ENCODE measurements at places on chromosomes 13 and 19.
A peak's percentile ranks its signal among the peaks of the same experiment; 100 is the strongest.

DNA sequence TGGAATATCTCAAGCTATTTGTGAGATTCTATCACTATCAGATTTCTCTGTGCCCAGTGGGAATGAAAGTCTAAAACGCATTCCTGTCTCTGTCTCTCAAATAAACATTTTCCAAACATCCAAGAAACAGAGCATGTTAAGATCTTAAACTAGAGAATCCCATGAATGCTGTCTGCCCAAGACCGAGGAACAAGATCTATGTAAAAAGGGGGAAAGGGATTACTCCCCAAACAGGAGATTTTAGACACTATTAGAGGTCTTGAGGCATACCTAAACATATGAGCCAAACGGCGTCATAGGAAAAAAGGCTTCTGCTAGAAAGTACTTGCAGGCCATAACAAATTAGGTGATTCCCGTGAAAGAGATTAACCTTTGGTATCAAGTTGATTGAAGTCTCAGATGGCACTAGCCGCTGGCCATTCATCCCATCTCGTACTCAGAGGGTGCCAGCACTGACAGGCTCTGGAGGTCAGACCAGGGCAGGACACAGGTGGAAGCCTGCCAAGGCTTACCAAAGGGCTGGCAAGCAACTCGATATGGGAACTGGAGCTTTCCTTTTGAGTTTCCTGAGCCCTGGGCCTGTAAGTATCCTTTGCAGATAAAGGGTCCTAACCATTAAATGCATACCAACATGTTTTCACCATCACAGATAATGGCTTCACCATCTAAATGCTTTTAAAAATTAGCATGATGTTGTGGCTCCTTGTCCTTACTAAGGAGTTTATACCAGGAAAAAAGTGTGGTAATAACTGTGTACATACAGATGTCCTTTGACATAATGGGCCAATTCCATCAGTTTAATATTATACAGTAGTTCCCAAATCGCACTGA is 225.2 kb downstream of the FOXO1 start:
- no peak for DNase-seq

DNA sequence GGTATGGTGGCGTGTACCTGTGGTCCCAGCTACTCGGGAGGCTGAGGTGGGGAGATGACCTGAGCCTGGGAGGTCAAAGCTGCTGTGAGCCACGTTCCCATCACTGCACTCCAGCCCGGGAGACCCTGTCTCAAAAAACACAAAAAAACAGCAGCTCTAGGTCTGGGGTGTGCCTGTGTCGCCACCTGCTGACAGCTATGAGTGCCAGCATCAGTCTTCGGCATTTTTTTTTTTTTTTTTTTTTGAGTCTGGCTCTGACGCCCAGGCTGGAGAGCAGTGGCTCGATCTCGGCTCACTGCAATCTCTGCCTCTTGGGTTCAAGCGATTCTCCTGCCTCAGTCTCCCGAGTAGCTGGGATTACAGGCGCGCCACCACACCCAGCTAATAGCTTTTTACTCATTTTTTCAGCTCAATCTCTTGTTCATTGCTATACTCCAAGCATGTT is 10.1 kb downstream of the AP2S1 start:
- DNase-seq = peak; percentile 66

DNA sequence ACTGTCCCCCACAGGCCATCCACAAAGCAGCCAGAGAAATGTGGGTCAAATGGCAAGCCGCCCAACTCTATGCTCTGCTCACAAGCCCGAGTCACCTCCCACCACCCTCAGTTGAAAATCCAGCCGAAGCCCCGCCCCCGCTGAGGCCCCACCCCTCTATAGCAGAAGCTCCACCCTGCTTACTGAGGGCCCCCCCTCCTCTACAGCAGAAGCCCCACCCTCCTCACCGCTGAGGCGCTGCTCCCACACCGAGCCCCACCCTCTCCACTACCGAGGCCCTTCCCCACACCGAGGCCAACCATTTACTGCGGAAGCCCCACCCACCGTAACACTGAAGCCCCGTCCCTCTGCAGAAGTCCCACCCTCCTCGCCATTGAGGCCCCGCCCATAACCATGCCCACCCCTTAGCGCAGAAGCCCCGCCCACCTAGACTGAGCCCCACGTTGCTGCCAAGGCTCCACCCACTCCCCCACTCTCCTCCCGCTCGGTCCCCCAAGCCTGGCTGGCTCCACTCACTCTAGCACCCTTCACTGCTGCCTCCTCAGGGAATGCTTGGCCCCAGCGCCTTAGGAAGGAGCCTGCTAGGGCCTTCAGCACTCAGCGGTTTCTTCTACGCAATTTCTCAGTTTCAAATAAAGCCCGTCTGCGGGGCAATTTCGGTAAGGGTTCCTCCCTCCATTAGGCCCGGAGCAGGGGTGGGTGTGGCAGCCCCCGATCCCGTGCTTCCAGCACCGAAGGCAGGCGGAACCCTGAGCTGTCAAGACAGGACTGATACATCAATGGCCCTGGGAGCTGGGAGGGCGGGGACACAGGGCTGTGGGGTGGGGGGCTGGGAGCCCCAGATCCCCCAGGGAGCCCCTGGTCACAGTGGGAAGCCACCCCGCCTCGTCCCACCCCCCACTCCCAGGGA is 9.0 kb upstream of the MYDGF start:
- DNase-seq = no peak

- no peak for DNase-seq
Observed at GRCh38 chr19:2345076-2345475, 15.0 kb upstream of the TMPRSS9 start.

DNA sequence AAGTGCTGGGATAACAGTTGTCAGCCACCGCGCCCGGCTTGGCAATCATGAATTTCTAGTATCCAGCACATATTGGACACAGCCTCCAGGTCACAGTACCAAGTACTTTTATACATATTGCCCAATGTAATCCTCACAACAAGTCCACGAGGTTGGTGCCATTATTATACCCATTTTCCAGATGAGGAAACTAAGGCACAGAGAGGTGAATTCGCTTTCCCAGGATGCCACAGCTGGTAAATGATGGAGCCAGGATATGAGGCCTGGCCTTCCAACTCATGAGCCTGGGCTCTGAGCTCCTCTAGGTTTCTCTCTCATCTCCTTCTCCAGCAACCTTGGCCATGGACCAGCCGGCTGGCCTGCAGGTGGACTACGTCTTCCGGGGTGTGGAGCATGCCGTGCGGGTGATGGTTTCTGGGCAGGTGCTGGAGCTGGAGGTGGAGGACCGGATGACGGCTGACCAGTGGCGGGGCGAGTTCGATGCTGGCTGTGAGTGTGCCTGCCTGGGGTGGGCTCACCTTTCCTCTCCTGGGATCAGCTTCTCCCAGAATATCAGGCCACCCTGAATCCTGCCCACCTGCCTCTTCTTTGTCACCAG is 7.5 kb downstream of the CCDC61 start:
- DNase-seq = no peak

GRCh38 chr13:98533912-98534311 is 43.0 kb downstream of the STK24 start:
- DNase-seq = no peak

- DNase-seq = no peak
Observed at GRCh38 chr19:29417048-29417447, 108.7 kb upstream of the VSTM2B start.

- no peak for DNase-seq
Observed at GRCh38 chr13:66974174-66974573, 256.0 kb downstream of the PCDH9 start.

GRCh38 chr19:2631213-2631821 is 71.2 kb downstream of the GNG7 start:
- no peak for DNase-seq

- peak; percentile 25 for DNase-seq
Observed at GRCh38 chr19:45075301-45076028, 813 bp downstream of the ZNF296 start.

DNA sequence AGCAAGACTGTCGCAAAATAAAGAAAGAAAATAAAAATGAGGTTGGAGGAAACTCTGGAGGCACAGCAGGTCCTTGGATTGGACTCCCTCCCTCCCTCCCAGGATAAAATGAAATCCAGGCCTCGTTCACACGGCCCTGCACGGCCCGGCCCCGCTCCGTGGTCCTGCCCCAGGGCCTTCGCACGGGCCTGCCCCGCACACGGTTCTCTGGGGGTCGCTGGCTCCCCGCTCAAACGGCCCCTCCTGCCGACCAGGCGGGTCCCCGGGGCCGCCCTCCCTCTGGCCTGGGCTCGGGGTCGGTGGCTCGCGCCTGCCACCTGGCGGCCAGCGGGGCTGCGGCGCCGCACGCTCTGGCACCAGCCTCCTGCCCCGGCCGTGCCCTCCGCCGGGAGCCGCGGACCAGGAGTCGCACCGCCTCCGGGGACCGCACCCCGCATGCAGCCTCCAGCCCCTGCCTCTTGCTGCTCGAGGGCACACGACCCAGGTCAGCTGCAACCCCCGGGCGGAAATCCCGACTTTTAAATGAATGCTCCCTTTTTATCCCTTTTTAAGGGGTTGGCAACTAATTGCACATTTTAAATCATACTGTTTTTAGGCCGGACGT is 1.5 kb upstream of the WDR18 start:
- DNase-seq = peak; percentile 45

DNA sequence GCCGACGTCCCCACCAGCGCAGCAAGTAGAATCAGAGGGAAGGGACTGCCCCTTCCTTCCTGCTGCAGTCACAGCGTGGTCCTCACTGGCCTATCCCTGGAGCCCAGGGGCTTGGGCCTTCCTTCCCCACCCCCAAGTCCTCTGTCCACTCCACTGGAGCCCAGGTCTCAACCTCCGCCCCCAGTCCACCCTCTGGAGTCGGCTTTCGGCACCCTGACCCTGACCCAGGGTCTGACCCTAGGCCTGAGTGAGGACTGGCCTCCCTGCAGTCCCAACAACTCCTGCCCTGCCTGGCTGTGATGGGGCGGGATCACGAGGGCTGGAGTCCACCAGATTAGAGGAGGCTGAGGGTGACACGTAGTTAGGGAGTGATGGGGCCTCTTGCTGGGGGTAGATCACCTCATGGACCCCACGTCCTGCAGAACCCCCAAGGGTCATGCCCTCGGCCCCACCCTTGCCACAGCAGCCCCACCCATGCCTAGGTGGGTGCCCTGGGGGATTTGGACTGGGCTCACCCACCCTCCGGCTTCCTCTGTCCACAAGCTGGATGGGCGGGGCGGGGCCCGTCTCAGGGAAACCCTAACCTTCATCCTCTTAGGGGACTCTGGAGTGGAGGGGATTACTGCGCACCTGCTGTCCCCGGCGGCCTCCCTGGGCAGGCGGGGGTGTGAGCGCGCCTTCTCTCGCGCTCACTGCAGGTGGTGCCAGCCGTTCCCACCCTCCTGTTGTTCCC is 3.8 kb downstream of the RAX2 start:
- DNase-seq = no peak
